ENCODE measurements at places on chromosomes 2 and 18.

- DNase-seq: peak; percentile 34
These were observed 12.4 kb downstream of the PTPRN start for GRCh38 chr2:219296631-219297391.

DNA sequence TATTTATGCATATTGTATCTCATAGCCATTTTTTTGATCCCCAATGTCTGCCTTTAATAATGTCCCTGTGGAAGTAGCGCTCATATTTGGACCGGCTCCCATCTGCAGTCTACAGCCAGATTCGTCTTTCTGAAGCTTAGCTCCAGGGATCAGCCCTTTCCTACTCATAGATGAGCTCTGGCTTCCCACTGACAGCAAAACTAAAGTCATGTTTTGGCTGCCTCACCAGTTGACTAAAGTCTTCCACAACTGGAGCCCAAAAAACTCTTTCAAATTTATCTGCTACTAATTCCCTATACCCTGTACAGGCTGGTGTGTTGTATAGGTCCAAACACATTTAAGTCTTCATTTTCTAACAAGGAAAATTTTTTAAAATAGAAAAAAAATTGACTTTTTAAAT lies 294.2 kb upstream of the HNMT start:
- no peak for DNase-seq

DNA sequence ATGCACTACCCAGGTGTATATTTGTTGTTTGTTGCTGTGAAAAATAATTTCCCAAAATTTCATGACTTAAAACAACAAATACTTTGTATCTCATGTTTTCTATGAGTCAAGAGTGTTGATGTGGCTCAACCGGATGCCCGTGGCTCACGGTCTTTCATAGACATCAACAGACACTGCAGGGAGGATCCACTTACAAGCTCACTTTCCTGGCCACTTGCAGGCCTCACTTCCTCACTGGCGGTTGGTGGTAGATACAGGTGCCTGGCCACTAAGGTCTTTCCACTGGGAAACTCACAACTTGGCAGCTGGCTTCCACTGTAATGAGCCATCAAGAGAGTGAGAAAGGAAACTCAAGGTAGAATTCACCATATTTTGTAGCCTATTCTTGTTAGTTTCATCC lies 662.9 kb downstream of the IRS1 start:
- DNase-seq: no peak

- no peak for DNase-seq
These were observed 125.4 kb downstream of the TPO start for GRCh38 chr2:1538663-1539062.

DNA sequence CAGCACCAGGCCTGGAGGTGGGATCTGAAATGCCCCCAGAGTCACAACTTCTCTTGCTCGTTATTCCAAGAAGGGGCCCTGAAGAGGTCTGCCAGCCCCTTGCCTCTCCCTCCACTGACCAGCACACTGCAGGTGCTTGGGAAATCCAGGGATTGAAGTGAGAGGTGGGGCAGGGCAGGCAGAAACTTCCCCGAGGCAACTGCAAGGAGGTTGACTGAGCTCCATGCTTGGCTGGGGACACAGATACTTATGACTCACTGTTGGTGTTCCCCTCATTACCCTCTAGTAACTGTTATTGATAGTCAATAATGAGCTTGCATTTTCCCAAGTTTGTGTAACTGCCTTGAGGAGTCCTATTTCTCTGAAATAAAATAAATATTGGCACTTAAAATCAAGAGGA lies 47.5 kb downstream of the MARCO start:
- no peak for DNase-seq

DNA sequence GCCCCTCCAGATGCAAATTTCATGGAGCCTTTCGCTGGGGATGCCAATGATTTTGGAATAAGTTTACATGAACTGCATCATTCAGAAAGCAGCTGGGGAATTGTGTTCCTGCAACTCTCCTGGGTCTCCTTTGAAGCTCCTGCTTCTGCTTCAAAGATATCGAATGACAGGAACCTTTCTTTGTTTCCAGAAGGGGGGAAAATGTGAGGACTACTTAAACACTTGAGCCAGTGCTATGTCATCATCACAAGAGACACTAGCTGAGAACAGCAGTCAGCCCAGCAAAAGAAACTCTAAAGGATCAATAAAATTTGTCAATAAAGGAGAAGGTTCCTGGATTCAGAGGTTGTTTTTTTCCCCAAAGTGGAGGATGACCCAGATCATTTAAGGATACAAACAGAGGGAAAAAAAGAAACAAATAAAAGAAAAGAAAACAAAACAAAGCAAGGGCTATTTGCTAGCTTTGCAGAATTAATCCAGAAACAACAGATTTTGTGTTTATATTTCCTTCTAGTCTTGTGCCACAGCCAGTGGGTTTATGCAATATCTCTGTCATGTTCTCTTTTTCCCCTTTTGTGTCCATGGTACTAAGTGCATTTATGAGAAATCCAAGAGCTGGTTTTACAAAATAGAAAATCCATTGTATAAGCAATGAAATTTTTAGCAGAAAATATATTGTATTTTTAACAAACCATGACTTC lies 463.7 kb downstream of the CDH2 start:
- no peak for DNase-seq

DNA sequence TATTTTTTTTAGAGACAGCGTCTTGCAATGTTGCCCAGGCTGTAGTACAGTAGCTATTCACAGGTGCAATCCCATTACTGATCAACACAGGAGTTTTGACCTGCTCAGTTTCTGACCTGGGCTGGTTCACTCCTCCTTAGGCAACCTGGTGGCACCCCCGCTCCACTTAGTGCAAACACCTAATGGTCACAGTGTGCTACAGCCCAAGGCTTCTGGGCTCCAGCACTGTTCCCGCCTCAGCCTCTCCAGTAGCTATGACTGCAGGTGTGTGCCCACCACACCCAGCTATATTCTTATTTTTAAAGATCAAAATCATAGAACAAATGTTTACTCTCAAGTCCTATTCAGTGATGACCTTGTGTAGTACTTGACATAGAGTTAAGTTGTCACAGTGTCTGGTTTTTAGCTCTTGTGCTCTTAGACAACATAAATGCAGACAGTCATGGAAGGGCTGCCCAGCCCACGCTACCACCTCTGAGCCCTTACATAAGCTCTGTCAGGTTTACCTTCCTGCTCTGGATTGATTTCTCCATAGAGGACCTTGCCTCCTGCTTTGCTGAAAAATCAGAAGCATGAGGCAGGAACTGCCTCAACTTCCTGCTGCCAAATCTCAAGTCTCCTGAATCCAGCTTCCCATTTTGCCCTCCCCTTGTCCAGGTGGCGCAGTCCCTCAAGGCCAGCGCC lies 82.2 kb upstream of the SLC1A4 start:
- DNase-seq: no peak

- no peak for DNase-seq
These were observed 133.1 kb downstream of the NEDD4L start for GRCh38 chr18:58177004-58177717.

GRCh38 chr2:10599921-10600320 lies 89.9 kb downstream of the NOL10 start:
- no peak for DNase-seq

DNA sequence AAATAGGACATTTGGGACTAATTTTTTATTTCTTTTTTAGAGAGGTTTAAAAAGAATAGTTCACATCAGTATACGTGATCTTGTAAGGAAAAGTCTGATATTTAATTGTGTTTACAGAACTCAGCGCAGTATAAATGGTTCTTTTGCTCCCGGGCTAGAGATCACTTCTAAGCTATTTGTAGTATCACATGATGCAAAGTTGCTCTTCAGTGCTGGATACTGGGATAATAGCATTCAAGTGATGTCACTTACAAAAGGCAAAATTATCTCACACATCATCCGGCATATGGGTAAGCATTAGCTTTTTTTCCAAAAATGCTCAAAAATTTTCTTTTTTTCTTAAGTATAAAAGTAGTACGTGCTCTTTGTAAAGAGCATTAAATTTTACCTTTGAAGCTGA lies 37.4 kb upstream of the CYP20A1 start:
- DNase-seq: no peak

GRCh38 chr2:47488870-47489584 lies 86.1 kb downstream of the MSH2 start:
- DNase-seq: no peak

DNA sequence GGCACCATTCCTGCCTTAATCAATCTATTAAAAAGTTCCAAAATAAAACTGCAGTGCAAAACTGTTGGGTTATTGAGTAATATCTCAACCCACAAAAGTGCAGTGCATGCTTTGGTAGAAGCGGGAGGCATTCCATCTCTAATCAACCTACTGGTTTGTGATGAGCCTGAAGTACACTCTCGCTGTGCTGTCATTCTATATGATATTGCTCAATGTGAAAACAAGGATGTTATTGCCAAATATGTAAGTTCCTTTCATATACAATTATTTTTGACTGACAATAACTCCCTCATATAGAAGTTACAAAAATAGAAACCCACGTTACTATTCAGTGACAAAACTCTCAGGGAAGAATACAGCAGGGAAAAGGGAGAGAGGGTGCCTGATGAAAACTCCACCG lies 43.0 kb downstream of the OSGEPL1 start:
- DNase-seq: no peak

DNA sequence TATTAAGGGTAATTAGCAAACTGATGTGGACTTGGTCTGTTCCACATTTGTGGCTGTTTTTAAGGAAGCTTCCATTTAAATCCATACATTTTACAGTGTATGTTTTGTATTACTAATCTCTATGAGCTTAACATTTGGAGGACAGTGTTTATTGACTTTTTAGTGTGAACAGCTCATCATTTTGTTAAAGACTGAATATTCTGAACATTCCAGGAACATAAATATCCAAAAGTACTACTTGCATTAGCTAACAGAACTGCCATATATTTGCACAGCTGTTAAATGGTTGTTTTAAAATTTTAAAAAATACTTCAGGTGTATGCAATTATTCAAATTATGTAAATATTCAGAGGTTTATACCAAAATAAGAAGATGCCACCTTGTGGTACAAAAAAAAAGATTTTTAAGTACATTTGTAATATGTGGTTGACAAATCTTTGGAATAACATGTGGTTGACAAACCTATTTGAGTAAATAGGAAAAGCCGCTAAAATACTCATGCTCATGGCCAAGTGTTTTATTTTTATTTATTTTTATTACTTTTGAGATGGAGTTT lies 439.7 kb upstream of the FANCL start:
- DNase-seq: no peak

DNA sequence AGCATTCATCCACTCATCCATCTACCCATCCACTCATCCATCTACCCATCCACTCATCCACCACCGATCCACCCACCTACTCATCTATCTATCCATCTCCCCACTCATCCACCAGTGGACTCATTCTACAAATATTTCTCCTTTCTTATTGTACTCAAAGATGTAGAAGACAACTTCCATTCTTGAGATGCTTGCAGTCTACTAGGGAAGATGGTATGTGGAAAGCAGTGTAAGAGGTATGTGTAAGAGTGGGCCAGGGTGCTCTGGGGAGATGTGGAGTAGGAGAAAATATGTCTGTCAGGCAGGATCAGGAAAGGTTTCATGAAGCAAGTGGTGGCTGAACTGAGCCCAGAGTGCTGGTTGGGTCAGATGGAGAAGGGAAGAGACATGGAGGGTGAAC lies 150.8 kb downstream of the CELF4 start:
- no peak for DNase-seq

GRCh38 chr18:46559946-46560670 lies 96.9 kb downstream of the LOXHD1 start:
- DNase-seq: no peak
